ENCODE measurements at places on chromosomes 1 and 21. TPM values are rescaled to one million over a fixed set of nuclear protein-coding genes. Genes with fewer than 3 reads are reported as not detected.

DNA sequence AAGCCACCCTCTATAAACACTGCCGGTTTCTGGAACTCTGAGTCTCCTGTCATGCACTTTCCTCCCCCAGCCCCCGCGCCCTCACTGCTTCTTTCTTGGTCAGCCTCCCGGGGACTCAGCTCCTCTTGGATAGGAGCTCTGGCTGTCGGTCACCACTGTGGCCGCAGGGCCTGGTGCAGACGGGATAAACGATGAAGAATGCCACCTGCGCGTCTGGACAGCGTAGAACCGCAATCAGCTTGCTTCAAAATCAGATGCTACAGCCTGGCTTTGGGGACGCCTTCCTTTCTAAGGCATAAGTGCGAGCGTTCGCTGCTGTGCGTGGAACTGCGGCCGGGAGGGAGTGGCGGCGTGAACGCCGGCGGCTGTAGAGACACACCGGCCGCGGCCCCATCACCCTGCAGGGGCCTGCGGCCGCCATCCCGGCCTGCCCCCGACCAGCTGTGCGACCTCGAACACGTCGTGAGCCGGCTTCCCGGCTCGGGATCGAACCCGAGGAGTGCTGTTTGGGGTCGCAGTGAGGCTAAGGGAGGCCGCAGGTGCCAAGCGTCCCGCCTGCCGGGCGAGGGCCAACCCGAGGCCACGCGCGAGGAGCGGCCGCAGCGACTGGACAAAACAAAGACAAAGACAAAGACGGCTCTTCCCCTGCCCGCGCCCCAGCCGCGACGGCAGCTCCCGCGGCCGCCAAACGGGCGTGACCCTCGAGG is 688 bp downstream of the PTTG1IP start:
- DNase-seq, result no peak

GRCh38 chr1:22031214-22031962 is 21.1 kb upstream of the CDC42 start:
- DNase-seq, result no peak

GRCh38 chr1:208668991-208669390 is 424.8 kb upstream of the PLXNA2 start:
- DNase-seq, result no peak

DNA sequence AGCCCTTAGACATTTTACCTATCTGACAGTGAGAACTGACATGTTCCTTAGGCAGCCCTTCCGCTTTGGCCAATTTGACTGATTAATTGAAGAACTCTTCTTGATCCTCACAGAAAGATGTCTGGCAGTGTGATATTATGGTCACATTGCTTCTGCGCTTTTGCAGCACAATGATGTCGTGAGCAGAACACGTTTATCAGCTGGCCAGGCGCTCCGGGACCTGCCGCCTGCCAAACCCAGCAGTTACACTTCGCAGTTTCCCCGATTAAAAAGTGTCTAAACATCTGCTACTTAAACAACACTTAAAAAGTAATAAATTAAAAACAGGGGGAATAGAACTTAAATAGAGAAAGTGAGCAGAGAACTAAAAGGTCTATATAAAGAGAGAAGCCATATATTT is 103.5 kb upstream of the ETS2 start:
- no peak for DNase-seq

DNA sequence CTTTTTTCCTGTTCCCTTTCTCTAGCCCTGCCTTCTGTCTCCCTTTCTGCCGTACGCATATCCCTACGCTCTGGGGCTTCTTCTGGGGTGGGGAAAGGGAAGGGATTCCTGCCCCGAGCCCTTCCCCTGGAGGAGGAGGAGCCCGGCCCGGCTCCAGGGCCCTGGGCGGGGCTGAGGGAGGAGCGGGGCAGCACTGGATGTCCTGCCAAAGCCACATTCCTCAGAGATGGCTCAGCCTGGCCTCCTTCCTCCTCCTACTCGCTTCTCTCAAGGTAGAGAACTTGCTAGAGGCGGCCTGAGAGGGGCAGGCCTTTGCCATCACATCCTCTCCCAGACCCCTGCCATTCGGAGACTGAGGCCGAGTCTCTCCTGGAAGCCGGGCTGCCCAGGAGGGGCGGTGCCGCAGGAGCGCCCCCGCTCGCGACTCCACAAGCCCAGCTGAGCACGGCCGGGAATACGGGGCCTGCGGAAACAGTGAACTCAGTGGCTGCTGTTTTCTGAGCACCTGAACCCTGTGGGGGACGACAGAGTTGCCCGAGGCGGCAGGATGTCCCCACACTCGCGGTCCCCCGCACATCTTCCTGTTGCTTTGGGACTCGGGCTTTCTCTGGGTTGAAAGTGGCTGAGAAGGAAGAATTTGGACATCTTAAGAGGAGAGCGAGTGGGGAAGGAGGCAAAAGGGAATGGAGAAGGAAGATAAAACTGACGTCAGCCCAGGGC is 12.2 kb downstream of the ADAMTSL4 start:
- DNase-seq, result peak; percentile 96

GRCh38 chr1:161274874-161275273 is 16.3 kb downstream of the PCP4L1 start:
- DNase-seq, result no peak

DNA sequence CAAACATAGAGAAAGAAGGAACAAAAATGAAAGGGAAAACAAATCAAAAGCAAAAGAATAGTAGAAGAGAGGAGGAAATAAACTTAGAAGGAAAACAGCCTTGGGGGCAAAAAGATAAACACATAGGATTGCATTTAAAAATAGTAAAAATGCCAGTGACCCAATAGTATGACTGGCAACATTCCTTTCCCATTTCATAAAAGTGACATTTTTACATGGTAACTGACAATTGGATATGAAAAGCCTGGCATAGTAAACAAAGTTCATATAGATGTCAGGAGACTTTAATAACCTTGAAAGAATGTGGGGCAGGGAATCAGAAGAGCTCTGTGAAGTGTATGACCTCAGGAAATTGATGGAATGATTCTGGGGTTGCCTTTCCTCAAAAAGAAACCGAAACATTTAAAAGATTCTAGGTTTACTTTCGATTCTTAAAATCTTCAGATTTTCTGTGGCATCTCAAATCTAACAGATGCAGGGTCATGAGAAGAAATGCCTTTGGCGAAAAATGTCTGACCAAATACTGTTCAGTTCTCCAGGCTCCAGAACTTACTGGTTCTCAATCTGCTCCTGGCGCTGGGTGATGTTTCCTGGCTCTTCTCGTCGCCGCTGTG is 33.7 kb downstream of the SPTA1 start:
- DNase-seq, result no peak

DNA sequence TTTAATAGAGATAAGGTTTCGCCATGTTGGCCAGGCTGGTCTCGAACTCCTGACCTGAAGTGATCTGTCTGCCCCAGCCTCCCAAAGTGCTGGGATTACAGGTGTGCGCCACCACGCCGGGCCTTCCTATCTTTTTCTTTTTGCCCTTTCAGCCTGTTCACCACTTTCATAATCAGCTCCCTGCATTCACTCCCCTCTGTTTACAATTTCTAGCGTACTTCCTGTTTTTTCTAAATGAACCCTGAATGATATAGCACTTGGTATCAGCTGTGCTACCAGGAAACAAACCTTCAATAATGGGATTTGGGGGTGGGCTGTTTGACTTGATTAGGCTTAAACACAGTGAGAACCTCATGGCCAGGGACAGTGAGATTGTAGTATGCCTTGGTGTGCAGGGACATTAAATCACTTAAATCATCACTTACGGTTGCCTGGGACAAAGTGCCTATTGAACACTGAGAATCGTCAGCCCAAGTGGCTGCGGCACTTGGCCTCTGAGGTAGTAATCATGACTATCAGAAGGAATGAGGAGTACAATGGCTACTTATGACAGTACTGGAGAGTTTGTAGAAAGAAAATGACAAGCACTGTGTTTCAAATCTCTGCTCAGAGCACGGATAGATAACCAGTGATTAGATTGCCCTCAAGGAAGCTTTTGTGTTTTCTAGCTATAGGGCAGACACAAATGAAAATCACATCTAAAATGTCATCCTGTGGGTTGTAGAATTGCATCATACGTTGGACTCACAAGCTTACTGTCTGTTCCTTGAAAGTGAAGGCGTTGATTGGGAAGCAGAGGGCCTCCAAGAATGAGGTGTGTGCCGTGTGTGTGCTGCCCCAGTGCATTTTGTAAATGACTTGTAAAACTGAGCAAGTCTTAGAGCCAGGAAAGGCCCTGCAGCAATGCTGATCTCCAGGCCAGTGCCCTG is 661.8 kb downstream of the MATN1 start:
- no peak for DNase-seq

DNA sequence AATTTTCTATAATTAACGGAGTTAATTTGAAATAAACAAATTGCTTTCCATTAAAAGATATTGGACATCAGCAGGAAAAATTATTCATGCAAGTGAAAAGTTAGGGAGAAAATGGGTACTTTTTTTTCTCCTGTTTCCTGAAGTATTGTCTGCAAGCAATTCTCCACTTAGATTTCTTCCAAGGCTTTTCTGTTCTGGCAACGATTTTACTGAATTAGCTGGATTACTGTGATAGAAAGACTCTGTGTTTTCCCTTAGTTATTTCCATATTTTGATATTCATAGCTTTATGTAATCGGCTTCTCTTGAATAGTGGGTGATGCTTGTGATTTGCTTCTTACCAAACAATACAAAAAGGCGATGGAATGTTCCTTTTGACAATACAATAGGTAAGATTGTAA is 1333.9 kb downstream of the AMY1C start:
- no peak for DNase-seq

- no peak for DNase-seq
Observed at GRCh38 chr1:203268901-203269653, 36.2 kb upstream of the BTG2 start.

DNA sequence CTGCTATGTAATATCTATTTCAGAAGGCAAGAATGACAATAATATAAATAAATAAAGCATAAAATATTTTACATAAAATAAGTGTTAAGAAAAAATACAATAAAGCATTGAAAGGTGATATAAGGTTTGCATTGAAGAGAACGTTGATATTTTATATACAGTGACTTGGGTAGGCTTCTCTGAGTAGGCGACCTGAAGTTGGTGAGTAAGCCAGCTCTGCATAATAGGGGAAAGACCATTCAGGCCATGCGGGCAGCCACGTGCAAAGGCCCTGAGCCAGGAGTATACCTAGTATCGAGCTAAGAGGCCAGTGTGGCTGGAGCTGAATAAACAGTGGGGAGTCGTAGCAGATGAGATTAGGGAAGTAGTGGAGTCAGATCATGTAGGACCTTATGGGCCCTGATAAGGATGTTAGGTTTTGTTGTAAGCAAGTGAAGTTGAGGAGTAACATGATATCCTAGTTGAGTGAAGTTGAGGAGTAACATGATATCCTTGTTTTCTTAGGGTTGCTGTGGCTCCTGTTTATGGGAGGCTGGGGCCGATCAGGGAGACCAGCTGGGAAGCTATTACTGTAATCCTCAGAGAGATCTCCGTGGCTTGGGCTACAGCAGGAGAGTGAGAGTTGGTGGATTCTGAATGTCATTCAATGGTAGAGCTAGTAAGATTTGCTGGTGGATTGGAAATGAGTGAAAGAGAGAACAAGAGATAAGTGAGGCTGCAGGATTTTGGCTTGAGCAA is 22.0 kb downstream of the KCNK1 start:
- DNase-seq, result no peak

GRCh38 chr1:19067182-19067911 is 110.9 kb upstream of the IFFO2 start:
- peak; percentile 37 for DNase-seq

- DNase-seq, result no peak
Observed at GRCh38 chr1:101382135-101382534, 145.3 kb downstream of the S1PR1 start.

DNA sequence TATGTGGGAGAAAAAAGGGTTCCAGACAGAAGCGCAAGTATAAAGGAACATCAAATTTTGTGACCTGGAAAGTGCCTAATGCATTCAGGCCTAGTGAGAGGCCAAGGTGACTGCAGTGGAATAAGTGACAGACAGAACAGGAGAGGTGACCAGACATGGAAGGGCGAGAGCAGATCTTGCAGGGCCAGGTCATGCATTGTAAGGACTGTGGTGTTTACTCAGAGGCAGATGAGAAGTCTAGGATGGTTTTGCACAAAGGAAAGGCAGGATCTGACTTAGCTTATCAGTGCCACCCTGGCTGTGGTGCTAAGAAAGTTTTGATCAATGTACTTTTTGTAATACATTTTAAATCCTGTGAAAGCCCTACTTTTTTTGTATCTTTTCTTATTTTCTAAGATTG is 34.1 kb upstream of the AHCYL1 start:
- DNase-seq, result no peak

GRCh38 chr1:98674075-98674781 is 12.7 kb downstream of the SNX7 start:
- DNase-seq, result no peak

- DNase-seq, result no peak
Observed at GRCh38 chr1:235461954-235462353, 42.3 kb downstream of the B3GALNT2 start.

- no peak for DNase-seq
Observed at GRCh38 chr21:33011462-33011861, 14.3 kb upstream of the OLIG2 start.

DNA sequence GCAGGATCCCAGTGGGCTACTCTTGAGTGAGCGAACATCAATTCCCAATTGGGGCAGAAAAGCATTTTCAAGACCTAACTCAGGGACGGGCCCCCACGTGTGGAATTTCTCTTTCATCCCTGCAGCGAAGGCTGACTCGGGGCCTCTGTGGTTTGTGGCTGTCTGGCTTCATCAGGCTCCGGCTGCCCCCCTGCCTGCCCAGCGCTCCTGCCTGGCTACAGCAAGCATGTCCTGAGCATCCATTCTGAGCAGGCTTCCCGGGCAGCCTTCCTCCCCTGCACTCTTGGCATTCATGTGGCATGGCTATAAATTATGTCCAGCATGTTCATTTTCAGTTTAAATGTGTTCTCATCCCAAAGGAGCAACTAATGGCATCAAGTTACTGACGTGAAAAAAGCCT is 588.1 kb downstream of the KIF26B start:
- DNase-seq, result no peak

GRCh38 chr21:45983981-45984551 is 2.5 kb downstream of the COL6A1 start:
- no peak for DNase-seq

DNA sequence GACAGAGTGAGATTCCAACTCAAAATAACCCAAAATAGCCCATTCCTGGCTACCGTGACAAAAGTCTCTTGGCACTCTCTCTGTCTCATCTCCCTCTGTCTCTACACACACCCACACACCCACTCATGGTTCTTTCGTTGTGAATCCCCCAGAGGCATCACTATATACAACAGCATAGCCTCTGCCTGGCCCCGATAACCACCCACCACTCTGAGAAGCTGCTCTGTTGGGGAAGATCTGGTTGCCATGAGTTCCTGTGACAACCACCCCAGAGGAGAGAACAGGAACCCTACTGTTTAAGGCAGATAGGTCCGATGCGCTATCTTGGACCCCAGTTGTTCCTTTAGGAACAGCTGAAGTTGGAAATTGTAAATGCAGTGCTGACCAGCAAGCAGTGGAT is 70.4 kb upstream of the LYST start:
- DNase-seq, result no peak

GRCh38 chr1:224809613-224810012 is 119.9 kb upstream of the DNAH14 start:
- no peak for DNase-seq

GRCh38 chr1:40844079-40844478 is 18.1 kb downstream of the CITED4 start:
- no peak for DNase-seq

LRRC41 gene
- 72.5 TPM for total RNA-seq

CHIA gene
- total RNA-seq, result 0.23 TPM

CNR2 gene
- total RNA-seq, result 0.03 TPM

FOXO6 gene
- total RNA-seq, result 10.0 TPM

LIN9 gene
- 1.8 TPM for total RNA-seq

TOE1 gene
- total RNA-seq, result 7.9 TPM

PAPPA2 gene
- 20.2 TPM for total RNA-seq
